Stimulated activated CD4-positive, alpha-beta T cell treated with anti-CD3 and anti-CD28 coated beads, Interleukin-1b, Interleukin-23, amount 100 ng/mL, for 24 hours (primary cell): ENCODE measurements at places on chromosomes 7 and 10.

DNA sequence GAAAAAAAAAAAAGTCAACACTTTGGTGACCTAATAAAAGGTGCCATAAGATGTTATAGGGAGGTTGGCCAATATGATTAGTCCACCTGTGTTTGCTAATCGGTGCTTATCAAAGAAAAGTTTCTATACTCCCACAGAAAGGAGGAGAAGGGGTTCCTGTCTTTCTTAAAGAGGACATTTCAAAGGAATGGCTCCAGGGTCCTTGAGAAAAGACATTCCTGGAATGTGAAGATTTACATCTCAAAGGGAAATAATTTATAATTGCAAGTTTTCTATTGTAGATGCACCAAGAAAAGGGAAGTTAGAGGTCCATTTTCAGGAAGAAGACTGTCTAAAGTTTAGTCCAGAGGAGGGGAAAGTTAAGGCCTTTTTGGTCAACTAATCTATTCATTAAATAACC, 715.3 kb downstream of the NXPH1 start:
- DNase-seq = no peak

- no peak for DNase-seq
Observed at GRCh38 chr7:30237271-30237695, 47.1 kb upstream of the ZNRF2 start.

DNA sequence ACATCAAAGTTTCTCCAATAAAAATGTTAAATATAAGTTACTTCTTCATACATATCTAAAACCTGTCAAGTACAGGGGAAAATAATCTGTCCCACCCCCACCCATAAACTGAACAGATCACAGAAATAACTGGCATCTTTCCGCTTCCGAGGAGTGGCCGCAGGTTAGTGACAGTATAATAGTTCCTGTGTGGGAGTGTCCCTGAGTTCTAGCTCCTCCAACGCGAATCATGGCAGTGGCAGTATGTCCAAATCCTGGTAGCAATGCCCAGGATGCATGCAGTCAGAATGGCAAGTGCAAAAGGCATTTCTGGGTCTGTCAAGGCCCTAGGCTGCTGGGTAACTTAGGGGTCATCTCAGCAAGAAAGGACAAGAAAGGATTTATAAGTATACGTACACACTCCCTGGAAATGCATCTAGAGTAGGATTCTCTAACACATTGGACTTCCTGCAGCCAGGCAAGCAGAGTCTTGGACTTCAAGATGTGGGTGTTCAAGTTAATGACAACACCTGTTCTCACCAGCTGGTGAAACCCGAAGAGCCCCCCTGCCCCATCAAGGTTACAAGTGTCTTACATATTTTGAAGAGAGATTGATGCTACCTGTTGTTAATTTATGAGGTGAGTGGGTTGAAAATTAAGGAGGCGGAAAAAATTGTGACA, 94.4 kb upstream of the COL1A2 start:
- no peak for DNase-seq

- no peak for DNase-seq
Observed at GRCh38 chr10:91513598-91514424, 103.7 kb downstream of the HECTD2 start.

DNA sequence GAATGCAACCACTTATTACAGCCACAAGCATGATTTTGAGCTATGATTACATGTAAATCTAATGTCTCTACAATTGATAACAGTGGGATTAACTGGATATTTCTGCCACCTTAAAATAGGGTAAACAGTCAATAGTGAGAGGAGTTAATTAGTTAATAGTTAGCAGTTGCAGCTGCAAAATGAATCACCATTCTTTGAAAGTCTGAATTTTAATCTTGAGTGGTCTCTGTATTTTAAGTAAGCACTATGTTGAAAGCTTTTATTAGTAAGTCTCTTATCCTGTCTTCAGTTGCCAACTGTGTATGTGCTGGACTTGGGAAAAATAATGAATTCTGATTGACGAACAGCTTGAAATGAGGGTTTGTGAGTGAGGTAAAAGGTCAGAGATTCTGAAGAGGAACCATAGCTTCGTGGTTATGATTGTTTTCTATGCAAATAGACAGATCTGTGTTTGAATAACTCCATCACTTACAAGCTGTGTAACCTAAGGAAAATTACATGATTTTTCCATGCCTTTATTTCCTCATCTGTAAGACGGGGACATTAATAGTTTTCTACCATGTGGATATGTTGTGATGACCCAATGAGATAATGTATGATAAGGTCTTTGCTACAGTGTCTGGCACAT, 75.2 kb downstream of the RNLS start:
- DNase-seq = no peak

GRCh38 chr7:69803699-69804516, 205.6 kb downstream of the AUTS2 start:
- no peak for DNase-seq

DNA sequence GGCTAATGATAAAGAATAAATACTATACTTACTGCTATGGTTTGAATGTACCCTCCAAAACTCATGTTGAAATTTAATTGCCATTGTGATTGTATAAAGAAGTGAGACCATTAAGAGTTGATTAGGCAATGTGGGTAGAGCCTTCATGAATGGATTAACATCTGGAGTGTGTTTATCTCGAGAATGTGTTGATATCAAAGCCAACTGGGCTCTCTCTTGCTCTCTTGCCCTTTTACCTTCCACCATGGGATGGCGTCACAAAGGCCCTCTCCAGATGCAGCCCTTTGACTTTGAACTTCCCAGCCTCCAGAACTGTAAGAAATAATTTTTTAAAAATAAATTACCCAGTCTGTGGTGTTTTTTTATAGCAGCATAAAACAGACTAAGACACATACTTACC, 50.1 kb upstream of the GHITM start:
- DNase-seq = no peak

DNA sequence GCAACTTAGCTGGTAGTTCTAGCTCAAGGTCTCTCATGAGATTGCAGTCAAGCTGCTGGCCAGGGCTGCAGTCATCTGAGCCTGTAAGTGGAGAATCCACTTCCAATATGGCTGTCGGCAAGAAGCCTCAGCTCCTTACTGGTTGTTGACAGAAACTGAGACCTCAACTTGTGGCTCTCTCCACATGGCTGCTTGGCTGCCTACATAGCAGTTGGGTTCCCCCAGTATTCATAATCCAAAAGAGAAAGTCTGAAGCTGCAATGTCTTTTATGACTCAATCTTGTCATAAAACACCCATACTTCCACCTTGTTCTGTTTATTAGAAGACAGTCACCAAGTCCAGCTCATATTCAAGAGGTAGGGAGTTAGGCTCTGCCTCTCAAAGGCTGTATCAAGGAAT, 334.9 kb upstream of the KMT2E start:
- no peak for DNase-seq

- DNase-seq = no peak
Observed at GRCh38 chr10:19906108-19906791, 90.0 kb downstream of the PLXDC2 start.

GRCh38 chr7:95478272-95479037, 7.3 kb upstream of the ASB4 start:
- no peak for DNase-seq

DNA sequence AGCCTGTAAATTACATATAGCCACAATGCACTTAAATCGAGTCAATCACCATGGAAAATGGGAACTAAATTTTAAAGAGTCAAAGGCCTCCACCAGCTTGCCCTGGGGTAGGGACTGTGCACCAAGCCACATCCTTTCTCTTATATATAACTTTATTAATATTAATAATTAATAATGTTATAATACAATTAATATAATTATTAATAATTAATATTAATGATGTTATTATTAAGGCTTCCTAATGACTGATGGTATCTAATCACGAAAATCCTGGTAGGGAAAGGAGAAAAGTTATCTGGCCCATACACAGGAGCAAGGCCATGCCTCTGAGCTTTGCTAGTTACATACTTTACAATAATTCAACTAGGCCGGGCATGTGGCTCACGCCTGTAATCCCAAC, 67.2 kb upstream of the DGKI start:
- no peak for DNase-seq

DNA sequence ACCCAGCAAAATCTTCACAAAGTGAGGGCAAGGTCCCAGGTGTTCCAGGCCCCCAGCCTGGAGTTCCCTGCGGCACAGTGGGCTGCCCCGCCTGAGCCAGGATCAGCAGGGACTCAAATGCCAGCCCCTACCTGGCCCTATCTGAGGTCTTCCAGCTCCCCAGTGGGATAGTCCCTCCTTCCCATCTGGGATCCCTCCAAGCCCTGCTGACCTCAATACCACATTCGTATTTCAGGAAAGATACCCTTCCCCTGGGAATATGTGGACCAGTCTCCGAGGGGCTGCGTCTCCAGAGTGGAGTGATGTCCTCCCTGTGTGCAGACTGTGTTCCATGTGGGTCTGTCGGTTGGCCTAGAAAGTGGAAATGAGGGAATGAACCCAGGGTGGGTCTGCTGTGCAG, 40.9 kb downstream of the ELFN1 start:
- no peak for DNase-seq

GRCh38 chr7:149319376-149319775, 57.4 kb downstream of the ZNF783 start:
- DNase-seq = no peak

GRCh38 chr10:117427356-117427755, 52.1 kb upstream of the PDZD8 start:
- DNase-seq = no peak

- no peak for DNase-seq
Observed at GRCh38 chr7:9718071-9718661, 1255.5 kb upstream of the PHF14 start.

DNA sequence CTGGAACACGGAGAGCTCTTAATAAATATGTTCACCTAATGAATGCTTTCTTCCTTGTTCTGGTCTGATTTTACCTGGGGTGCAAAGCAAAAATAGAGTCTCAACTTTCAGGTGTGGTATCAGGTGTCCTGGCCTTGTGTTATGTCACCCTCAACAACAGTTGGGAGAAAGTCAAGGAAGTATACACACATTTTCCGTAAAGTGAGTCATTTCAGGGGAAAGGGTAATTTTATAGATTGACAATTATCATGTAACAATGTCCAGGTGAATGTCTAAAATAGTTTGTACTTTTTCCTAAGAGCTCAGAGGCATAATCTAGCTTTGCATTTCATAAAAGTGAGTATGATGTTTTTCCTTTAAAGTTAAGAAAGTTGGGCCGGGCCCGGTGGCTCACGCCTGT, 287.4 kb downstream of the SKIDA1 start:
- DNase-seq = no peak

DNA sequence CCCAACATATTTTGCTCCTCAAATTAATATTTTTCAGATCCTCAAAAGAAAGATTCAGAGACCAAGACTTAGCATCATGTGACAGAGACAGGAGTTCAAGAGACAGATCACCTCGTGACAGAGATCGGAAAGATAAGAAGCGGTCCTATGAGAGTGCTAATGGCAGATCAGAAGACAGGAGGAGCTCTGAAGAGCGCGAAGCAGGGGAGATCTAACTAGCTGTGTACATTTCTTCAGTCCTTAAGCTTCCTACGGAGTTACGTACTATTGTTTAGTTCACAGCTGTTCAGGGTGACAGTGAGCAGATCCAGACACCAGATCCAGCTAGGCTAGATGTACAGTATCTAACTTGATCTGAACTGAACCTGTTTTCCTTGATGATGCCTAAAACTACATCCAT, 61.3 kb downstream of the KLRG2 start:
- DNase-seq = no peak
